ENCODE measurements at places on chromosomes 12 and 14.

DNA sequence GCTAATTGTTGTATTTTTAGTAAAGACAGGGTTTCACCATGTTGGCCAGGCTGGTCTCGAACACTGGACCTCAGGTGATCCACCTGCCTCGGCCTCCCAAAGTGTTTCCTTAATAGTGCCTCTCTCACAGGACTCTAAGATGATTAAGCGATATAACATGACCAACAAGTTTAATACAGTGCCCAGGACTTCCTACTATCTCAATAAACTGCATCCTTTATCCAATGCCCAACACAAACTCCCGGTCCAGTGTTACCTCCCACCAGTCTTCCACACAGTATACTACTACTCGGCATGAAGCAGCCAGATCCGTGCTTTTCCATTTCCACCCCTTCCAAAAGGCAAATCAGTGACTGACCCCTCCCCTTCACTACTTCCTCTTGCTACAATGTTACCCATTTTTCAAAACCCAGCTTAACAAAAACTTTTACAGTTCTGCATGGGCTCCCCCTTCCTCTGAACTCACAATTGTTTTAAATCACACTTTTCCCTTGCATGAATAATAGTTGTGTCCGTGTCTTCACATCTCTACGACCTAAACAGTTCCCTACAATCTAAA is 900 bp downstream of the NOP2 start:
- no peak for DNase-seq

DNA sequence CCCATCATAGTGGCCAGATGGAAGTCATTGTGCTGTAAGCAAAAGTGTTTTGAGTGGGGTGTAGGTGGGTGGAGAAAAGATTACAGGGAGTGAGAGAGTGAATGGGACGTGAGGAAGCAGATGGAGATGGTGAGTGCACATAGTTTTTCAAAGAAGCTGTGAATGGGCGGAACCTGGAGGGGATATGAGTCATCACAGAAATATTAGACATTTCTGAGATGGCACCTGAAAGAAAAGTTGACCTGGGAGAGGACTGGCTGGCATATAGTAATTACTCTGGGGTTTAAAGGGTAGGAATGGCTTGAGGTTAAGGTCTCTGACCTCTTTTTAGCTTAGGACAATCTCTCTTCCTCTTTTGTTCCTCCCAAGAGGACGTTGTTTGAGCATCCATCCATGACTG is 50.5 kb downstream of the ANO4 start:
- no peak for DNase-seq

DNA sequence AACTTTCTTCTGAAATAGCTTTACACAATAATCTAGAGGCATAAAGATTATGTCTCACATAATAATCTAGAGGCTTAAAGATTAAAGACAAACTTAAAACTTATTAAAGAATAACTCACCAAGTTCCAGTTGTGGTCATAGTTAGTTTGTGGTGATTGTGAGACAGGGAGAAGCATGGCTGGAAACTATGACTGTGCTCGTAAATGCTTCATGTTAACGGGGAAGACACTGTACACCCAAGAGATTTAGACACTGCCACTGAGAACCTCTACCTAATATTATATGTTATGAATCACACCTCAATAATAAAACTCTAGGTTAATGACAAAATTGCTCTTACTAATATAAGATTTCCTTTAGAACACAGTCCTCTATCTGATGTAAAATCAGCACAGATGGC is 541.6 kb downstream of the TMEM121 start:
- DNase-seq, result no peak

- DNase-seq, result no peak
Observed at GRCh38 chr14:103854017-103854808, 6.8 kb upstream of the PPP1R13B start.

GRCh38 chr12:89706986-89707702 is 1.5 kb downstream of the ATP2B1 start:
- no peak for DNase-seq

GRCh38 chr12:124608450-124608870 is 41.0 kb upstream of the NCOR2 start:
- no peak for DNase-seq

DNA sequence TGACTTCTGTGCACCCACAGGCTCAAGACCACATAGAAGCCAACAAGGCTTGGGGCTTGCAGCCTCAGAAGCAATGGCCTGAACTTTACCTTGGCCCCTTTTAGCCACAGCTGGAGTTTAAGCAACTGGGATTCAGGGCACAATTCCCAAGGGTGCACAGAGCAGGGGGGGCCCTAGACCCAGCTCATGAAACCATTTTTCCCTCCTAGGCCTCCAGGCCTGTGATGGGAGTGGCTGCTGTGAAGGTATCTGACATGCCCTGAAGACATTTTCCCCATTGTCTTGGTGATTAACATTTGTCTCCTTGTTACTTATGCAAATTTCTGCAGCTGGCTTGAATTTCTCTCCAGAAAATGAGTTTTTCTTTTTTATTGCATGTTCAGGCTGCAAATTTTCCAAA is 21.9 kb downstream of the GABARAPL1 start:
- DNase-seq, result no peak

DNA sequence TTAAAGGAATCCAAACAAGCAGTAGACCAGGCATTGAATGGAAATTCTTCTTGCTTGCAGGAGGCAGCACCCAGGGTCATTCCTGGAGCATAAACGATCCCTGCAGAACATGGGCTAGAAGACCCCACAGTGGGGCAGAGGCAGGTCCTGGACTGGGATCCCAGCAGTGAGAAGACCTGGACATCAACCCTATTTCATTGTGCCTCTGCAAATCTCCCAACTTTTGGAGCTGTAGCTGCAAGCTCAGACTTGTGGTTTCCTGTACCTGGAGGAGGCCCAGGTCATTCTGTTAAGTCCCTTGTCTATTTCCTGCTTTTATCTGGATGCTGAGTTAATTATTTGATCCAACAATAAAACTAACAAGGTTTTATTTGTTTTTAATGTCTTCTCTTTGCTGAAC is 61.7 kb downstream of the CALM1 start:
- no peak for DNase-seq

- DNase-seq, result no peak
Observed at GRCh38 chr12:29255042-29255441, 106.0 kb downstream of the FAR2 start.

DNA sequence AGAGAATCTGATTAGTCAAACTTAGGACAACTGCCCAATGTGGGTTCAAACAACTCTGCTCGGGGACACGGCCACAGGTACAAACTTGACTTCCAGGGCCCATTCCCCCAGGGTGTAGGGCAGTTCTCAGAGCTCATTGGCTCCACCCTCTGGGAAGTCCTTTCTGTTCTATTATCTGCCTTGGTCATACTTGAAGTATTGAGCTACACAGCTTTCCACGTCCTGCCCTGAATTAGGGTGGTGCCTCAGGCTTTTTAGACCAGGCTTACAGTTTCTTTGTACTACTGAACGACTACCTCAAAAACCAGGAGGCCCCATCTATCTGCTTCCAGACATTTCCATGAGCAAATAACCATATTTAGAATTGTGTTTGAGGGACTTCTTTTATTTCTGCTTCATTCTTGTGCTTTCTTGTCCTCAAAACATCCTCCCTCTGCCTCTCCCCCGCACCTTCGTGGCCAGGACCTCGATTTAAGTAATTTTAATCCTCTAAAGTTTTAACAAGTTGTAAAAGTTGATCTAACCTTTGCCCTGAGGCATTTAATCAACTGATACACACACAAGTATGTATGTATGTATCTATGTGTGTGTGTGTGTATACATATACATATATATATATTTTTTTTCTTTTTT is 281.7 kb upstream of the AMIGO2 start:
- no peak for DNase-seq

- no peak for DNase-seq
Observed at GRCh38 chr14:94451826-94452225, 774 bp downstream of the SERPINA11 start.

DNA sequence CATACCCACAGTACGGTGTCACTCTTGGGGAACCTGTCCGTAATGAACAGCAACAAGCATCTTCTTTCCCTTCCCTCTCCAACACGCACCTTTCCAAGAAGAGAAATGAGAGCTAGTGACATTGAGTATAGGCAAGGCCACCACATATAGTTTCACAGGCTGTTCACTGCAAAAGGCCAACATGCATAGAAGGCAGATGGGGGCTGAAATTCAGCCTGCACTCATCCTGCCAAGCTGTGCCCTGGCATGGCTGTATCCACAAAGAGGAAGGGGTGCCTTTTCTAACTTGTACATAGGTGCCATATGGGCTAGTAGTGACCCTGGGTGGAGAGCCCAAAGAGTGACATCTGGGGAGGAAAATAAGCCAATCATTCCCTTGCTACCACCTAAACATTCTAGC is 169.6 kb downstream of the ZFP36L1 start:
- DNase-seq, result no peak

- no peak for DNase-seq
Observed at GRCh38 chr14:89258728-89259273, 158.2 kb downstream of the FOXN3 start.

DNA sequence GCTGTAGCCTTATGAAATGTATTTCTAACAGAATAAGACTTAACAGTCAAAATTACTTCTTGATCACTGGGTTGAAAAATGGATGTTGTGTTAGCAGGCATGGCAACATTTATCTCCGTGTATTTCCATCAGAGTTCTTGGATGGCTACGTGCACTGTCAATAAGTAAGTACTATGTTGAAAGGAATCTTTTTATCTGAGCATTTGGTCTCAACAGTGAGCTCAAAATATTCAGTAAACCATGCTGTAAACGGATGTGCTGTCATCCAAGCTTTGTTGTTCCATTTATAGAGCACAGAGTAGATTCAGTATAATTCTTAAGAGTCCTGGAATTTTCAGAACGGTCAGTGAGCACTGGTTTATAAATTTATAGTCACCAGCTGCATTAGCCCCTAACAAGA is 15.5 kb downstream of the SCAF11 start:
- no peak for DNase-seq

DNA sequence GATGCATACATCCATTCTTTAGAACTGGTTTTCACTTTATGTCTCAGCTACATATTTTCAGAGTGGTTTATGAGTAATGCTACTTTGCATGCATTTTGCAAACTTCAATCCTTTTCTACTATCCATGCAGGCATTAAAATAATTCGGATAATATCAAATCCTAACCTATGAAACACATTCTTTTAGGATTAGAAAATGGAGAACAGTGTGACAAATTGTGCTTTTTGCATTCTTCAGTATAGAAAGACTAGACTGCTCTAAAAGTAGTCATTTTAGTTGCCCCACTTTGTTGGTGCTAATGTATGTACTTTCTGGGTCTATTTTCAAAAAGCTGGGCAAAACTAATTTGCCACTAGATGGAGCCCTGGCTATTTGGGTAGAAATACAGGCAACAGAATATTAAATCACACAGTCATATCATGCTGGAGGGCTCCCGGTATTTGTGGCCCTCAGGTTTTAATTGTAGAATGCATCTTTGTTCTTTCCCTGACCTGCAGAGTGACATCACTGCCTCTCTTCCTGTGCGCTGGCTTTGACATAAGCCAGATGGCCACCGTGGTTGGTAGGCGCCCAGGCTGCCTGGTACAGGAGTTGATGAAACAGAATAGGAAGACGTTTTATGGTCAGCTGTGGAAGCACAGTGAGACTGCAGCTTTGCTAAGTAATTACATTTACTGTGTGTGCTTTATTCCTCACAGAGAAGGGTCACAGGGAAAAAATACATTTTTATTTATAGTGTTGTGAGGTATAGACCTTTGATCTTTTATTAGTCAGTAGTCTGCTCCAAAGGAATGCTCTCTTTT is 28.1 kb downstream of the MSRB3 start:
- peak; percentile 16 for DNase-seq

DNA sequence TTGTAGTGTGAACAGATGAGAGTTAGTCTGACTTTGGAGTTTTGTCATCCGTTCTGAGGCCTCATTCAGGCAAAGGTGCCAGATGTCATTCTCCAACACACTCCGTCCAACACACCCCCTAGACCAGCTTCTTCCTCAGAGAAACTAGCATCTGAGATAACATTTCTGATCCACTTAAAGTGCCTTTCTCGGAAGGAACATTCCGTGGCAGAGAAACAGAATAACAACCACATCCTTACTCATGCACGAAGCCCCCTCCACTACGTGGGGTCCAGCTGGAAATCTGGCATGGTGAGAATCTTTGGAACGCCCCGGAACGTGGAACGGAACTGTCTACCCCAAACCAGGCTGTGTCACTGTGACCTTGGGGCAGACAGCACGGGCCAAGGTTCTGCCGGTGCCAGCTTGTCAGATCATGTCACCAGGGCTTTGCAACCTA is 17.0 kb upstream of the BCL7A start:
- no peak for DNase-seq

DNA sequence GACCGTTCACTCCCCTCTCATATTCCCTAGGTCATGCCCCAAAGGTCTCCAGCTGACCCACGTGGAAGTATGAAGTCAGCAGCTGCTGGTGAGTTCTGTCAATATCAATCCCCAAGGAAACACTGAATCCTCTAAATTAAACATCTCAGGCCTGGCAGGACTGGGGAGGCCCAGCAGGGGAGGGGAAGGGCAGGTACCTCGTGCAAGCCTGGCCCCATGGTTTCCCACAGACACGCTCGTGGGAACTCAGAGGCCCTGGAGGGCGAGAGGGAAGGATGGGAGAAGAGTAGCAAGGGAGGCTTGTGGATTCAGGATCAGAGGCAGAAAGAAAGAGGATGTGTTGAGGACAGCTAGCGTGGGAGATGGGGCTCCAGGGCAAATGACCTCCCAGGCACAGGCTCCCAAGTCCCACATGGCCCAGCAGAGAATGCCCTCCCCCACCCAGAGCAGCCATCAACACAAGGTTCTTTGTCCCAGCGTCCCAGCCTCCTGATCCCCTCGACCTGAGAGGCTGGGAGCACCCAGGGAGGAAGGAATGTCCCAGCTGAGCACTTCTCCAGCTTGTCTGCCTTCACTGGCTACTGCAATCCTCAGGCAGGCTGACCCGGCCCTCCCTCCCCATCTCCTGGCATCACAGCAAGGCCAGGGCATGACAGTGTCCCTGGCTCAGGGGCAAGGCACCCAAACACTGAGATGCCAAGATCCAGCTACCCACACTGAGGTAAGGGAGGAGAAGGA is 20.1 kb upstream of the RPLP0 start:
- no peak for DNase-seq

DNA sequence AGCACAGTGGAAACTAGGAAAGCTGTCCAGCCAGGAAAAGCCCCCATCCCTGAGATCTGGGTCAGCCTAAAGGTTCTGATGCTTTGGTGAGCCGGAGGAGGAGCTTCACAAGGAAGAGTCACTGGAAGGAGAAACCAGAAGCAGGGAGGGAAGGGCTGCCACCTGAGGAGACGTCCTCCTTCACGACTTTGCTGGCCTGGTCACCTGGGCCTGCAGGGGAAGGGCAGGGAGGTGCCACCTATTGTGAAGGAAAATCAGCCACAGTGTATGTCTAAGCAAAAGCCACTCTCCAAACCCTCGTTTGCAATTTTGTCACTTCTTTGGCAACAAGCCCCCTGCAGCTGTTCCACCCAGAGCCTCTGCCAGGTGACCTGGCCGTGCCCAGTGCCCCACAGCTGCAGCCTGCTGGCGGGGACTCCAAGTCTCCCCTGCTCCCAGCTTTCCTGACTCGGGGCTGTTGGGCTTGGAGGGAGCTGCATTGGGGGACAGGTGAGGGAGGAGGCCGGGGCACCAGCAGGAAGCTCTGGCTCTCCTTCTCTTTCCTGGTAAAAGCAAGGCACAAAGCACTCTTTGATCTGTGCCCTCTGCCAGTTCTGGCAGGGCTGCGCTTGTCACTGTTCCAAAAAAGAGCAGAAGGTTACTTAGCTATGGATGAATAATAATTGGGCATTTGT is 120.9 kb upstream of the BCL2L14 start:
- no peak for DNase-seq

All from H54 (cell line).